Epithelial cell of prostate (primary cell): ENCODE measurements at places on chromosomes 3 and 15.

- no peak for DNase-seq
Observed at GRCh38 chr3:110650741-110651140, 420.9 kb upstream of the NECTIN3 start.

GRCh38 chr3:134014270-134014669 is 15.5 kb downstream of the SLCO2A1 start:
- no peak for DNase-seq

GRCh38 chr3:165191491-165191890 is 4.7 kb downstream of the SLITRK3 start:
- no peak for DNase-seq

- no peak for DNase-seq
Observed at GRCh38 chr15:42457445-42458442, 33.2 kb downstream of the ZNF106 start.

DNA sequence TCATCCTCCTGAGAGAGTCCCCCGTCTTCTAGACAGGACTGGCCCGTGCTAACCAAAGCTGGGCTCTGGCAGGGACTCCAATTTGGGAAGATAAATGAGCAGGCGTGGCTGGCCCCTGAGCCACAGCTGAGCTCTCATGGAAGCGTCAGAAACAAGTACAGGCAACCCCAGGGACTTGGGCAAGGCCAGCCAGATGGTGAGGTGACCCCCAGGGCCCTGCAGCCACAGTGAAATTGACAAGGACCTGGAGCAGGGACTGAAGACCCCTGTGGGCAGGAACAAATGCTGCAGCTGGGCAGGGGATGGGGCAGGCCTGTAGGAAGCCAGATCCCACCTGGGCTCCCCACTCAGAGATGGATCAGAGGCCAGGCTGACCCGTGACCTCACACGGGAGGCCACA is 32.8 kb upstream of the CGNL1 start:
- no peak for DNase-seq

DNA sequence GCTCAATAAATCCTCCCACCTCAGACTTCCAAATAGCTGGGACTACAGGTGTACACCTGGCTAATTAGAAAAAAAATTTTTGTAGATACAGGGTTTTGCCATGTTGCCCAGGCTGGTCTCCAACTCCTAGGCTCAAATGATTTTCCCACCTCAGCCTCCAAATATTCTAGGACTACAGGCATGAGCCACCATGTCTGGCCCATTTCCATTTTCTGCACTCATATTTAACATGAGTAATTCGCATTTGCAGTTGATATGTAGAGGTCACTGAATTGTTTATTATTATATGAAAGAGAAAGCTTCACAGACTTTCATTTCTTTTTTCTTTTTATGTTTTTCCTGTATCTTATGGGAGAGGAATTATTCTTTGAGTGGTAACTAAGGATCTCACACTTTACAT is 492.7 kb downstream of the CNTN3 start:
- no peak for DNase-seq

DNA sequence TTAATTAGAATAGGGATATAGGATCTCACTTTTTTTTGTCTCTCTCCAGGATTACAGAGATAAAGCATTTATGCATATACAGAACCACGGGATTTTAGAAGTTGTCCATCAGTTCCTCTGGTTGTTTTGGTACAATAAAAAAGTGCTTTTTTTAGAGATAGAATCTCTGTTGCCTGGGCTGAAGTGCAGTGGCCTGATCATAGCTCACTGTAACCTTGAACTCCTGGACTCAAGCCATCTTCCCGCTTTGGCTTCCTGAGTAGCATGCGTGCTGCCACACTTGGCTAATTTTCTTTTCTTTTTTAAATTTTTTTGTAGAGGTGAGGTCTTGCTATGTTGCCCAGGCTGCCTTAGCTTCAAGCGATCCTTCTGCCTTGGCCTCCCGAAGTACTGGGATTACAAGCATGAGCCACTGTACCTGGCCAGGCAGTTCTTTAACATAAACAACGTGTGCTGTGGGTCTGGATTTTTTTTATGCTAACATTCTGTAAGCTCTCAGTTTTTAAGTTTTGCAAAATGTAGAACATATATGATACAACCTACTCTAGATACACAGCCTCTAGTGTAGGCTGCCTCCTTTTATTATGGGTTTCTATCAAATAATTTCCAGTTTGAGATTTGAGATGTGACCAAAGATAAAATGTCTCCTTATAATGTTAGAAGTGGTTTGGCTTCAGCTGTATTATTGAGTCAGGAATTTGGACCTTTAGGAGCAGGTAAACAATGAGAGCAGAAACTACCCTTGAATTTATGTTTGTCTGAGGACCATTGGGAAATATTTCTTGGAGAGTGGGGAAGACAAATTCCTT is 57.4 kb upstream of the ULK4 start:
- no peak for DNase-seq

- no peak for DNase-seq
Observed at GRCh38 chr3:118900737-118901525, 133.7 kb downstream of the IGSF11 start.

DNA sequence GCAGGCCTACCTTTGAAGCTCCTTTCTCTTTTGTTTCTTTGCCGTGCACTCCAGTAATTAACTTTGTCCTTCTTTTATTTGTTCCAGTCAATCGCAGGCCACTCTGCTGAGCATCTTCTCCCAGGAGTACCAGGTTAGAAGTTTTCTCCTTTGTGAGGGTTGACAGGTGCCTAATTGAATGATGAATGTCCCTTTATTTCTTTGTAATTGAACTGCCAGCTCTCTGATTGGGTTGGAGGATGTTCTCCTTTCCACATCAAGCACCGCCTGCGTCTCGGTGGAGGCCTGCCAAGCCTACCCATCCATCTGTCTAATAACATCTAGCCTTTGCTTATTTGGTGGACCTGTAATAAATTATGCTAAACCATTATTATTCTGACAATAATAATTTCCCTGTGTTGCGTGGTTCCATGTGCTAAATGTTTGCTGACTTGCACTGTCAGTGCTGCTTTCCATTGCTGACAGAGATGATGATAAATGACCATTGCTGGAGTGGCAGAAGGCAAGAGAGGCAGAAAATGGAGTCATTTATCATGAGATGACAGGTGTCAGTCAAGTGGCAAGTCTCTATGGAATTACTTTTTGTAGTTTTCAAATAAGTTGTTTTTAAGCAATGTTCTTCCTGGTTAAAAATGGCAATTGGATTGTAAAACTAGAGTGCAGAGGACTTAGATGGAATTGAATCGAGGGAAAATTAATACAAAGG is 64.9 kb downstream of the CDIN1 start:
- DNase-seq = no peak

DNA sequence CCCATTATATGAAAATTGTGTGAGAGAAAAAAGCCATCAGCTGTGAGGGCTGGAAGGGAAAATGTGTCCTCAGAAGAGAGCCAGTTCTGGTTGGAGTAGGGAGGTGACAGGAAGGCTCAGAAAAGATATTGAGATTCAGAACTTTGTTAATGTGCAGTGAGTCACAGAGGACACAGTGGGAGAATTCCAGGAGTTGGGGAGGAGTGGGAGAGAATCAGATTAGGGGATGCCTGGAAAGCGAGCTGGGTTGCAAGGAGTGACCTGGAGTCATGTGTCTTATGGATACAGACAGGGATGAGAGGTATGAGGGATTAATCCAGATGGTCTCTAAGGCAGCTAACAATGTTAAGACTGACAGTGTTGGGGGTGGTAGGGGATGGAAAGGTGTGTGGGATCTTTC is 67.5 kb downstream of the CHST2 start:
- no peak for DNase-seq

DNA sequence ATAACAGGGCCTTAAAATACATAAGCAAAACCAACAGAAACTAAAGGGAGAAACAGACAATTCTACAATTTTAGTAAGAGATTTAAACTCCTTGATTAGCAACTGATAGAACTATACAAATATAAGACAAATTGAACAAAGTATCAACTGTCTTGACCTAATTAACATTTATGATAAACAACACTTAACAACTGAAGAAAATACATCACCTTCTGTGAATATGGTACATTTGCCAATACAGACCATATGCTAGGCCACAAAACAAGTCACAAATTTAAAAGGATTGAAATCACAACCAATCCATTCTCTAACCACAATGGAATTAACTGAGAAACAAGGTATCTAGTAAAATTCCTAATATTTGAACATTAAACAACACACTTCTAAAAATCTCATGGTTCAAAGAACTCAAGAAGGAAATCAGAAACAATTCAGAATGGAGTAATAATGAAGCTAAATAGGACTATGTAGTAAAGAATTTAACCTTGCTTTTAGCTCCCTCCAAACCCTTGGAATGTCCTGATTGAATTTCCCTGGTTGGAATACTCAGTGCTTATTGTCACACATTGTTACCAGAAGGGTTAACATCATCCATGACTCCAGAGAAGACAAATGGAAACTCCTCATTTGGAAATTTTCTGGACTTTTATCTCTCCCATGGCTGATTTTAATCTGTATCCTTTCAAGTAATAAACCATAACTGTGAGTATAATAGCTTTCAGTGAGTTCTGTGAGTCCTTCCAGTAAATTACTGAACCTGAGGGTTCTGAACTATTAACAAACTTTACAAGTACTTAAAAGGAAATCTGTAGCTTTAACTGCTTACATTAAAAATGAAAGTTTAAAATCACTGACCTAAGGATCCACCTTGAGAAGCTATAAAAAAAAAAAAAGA is 88.8 kb downstream of the DLG1 start:
- DNase-seq = no peak

- no peak for DNase-seq
Observed at GRCh38 chr3:13536432-13536831, 12.5 kb upstream of the FBLN2 start.

DNA sequence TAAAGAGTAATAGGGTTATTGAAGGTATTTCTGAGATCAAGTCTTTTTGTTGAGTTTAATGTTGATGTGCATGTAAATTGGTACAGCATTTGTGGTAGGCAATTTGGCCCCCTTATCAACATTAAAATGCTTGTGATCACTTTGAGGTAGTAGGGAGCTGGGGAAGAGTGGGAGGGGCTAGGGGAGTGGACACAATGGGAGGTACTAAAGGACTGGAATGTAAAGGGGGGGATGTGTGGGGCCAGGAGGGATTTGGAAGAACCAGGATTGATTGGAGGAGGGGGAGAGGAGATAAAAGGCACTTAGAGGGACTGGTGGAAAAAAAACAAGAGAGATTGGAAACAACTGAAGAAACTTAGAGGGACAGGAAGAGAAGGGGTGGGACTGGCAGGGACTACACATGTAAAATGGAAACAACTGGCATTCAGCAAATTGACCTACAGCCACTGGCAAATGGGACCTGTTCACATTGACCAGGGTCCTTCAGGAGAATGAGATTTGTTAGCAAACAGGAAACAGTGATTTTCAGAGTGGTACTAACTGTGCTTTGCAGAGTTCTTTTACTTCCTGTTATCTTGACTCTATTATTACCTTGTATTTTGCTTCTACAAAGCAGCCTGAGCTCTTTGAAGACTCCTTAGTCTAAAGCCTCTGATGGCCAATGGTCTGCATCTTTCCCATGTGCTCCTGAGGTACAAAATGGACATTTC is 47.8 kb upstream of the ZBTB38 start:
- no peak for DNase-seq

- DNase-seq = no peak
Observed at GRCh38 chr3:107416886-107417285, 39.6 kb downstream of the CCDC54 start.

DNA sequence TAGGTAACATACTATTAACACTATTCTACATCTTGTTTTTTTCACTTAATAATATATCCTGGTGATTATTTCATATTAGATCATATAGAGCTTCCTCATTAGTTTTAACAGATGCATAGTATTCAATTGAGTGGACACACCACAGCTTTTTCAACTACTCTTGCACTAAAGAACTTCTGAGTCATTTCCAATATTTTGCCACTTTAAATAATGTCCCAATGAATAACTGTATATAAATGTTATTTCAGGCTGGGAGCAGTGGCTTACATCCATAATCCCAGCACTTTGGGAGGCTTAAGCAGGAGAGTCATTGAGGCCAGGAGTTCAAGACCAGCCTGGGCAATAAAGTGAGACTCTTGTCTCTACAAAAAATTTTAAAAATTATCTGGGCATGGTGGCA is 26.9 kb downstream of the MAP1A start:
- no peak for DNase-seq

DNA sequence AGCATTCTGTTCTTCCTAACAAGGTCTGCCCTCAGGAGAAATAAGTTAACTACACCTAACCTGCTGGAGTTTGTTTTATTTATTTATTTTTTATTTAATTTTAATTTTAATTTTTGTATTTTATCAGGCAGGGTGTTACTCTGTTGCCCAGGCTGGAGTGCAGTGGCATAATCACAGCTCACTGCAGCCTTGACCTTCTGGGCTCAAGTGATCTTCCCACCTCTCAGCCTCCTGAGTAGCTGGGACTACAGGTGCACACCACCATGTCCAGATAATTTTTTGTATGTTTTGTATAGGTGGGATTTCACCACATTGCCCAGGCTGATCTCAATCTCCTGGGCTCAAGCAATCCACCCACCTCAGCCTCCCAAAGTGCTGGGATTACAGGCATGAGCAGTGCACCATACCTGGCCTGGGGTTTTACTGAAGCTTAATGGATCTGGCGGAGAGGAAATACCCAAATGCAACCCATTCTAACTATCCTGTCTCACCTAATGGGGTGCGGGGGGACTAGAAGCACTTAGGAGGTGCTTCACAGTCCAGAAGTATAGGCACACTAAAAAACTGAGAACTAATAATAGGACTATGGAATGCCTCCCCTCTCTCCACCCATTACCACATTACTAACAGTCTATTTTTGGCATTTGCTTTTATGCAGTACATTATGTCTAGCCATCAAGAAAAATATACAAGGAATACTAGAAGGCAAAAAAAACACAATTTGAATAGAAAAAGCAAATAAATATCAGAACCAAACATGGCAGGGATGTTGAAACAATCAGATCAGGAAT is 61.4 kb downstream of the TTBK2 start:
- DNase-seq = no peak

GRCh38 chr15:56019060-56019793 is 25.8 kb upstream of the NEDD4 start:
- DNase-seq = no peak

DNA sequence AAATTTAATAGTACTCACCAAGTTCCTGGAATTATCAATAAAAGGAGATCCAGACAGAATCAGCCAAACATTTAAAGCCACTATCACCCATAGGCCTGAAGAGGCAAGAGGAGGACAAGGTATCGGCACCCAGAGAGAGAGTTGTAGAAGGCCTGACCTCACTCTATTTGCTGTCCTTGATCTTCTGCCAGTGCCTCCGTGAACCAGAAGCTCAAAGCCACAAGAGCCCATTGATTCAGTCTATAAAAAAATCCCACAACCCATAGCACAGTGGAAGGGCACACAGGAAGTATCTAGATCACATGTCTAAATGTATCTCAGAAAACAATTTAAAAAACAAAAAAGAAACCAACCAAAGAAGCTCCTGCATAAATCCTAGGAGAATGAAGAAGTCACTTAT is 68.6 kb upstream of the FAM174B start:
- DNase-seq = no peak
